ENCODE measurements at places on chromosomes 4 and X.

GRCh38 chr4:125231661-125232060 lies 83.1 kb upstream of the FAT4 start:
- DNase-seq, result no peak

DNA sequence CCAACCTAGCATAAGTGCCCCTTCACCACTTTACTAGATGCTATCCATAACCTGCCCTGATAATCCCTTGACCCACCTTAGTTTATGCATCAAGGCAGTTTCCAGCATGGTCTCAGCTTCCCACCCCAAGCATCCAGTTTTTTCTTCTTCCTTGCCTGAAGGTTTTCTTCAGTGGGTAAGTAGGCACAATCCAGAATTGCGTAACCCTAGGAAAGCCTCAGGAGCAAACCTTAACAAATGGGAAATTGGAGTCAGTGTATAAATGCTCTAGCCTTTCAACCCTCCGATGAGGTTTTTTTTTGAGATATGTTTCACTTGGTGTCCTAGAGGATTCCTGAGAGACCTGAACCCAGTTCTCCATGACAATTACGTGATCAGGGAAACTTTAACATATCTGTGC lies 614.0 kb upstream of the BOD1L1 start:
- DNase-seq, result no peak

GRCh38 chr4:138576684-138577083 lies 334.5 kb upstream of the SLC7A11 start:
- DNase-seq, result no peak

- no peak for DNase-seq
Measured at GRCh38 chrX:74450803-74451449, 29.6 kb downstream of the SLC16A2 start.

GRCh38 chr4:13647031-13647430 lies 19.5 kb upstream of the BOD1L1 start:
- DNase-seq, result no peak

DNA sequence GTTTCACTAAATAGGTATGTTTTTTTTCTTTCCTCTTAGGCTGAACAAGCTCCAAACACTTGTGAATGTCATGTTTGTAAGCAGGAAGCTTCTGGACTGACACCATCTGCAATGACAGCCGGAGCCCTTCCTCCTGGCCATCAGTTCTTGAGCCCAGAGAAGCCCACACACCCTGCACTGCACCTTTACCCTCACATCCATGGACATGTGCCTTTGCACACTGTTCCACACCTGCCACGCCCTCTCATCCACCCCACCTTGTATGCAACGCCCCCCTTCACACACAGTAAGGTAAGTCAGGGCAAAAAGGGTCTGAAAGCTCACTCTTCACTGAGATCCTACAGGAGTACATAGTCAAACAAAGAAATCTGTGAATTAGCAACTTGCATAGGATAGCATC lies 84.1 kb downstream of the TNIP2 start:
- DNase-seq, result no peak

GRCh38 chrX:843306-843705 lies 212.7 kb downstream of the SHOX start:
- DNase-seq, result no peak

GRCh38 chrX:1076871-1077651 lies 135.4 kb downstream of the CRLF2 start:
- DNase-seq, result no peak

DNA sequence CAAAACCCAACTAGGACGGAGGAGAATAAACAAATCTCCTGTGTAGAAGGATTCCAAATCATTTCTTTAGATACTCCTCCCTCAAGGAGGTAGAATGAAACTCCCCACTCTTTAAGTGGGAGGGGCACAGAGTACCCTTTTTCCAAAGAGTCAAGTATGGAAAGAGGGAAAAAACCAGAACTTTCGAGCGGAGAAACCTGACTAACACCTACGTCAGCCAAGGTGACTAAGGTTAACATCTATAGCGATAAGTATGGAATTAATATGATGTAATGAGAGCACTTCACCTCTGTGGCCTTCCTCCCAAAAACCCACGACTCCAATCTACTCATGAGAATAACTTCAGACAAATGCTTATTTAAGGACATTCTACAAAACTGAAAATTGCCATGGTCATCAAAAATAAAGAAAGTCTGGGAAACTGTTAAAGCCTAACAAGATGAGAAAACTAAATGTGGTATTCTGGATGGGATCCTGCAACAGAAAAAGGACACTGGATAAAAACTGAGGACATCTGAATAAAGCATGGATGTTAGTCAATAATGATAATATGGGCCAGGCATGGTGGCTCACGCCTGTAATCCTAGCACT lies 157.0 kb upstream of the MAP3K15 start:
- no peak for DNase-seq

- no peak for DNase-seq
Measured at GRCh38 chr4:3112201-3112600, 37.7 kb downstream of the HTT start.

- DNase-seq, result no peak
Measured at GRCh38 chrX:114842181-114842580, 175.2 kb downstream of the IL13RA2 start.

DNA sequence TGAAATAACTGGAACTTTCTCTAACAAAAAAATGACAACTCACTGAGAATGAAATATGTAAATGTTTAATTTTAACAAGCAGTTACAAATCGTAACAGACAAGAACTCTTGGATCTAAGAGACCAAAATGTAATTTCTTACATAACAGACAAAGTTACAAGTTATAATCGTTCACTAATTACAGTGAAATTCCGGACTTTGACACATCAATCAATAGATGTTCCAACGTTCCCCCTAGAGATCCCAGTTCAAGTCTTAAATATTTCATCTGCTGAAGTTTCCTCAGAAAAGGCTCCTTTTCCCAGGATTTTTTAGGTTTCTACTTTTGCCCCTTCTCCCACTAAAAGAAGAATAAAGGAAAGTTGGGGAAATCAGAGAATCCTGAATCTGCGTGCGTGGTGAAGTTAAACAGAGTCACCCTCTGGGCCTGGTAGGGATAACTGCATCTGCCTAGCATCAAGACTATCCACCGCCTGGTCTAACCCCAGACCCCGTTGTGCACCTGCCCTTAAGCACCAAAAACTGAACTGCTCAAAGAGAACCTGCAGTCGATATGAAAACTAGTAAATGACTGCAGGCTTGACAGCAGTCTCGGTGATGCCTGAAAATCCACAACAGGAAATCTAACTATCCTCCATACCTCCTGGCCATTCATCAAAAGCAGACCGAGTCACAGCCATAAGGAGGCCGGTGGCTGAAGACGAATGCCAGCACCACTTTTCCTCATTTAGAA lies 2.3 kb downstream of the IRF2 start:
- DNase-seq, result no peak

DNA sequence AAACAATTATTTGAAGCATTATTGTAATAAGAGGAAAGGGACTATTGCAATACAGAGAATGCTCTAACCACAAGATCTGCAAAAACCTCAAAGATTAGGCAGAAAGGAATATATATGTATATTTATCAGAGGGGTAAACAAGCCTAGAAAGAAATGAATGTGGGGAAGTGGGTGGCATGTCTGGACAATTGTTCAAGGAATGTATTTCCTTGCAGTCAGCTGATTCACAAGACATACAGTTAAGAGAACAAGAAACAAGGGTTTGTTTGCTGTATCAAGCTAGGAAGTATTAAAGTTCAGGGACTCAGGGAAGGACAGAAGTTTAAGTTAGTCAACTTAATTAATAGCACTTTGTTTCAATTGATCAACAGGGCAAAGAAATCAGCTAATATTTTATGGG lies 514.7 kb downstream of the CENPC start:
- DNase-seq, result no peak

GRCh38 chrX:57951666-57952319 lies 41.5 kb upstream of the ZXDA start:
- no peak for DNase-seq

DNA sequence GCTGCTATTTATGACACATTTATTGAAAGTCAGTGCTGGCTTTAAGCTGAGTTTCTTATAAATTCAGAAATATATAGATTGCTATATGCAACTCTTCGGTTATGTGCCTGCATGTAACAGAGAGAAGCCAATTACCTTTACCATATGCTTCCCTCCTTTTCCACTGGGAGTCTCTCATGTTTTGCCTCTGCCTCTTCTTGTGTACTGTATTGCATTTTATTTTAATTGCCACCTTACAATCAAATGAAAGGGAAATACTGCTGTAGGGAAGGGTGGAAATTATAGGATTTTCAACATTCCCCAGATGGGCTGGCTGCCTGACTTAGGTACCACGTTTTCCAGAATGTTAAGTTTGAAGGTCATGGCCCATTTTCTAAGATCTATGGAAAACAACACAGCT lies 655.4 kb upstream of the SLIT2 start:
- no peak for DNase-seq

DNA sequence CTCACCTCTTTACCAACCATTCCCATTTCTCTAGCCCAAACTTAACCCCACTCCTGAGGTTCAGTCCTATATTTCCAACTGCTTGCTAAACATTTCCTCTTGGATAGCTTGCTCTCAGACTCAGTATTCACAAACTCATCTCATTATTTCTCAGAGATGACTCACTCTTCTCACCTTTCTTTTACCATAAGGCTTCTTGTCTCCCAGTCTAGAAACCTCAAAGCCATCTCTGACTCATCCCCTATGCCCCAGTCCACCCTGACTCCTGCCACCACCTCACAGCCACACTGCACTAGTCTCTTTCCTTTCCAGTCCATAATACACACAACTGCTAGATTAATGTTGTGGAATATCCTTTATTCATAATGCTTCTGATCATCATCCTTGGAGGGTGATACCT lies 4.8 kb downstream of the FRMPD3 start:
- DNase-seq, result no peak

GRCh38 chr4:73499996-73500765 lies 18.6 kb downstream of the AFM start:
- DNase-seq, result no peak

- no peak for DNase-seq
Measured at GRCh38 chr4:78529569-78530209, 21.9 kb upstream of the ANXA3 start.

DNA sequence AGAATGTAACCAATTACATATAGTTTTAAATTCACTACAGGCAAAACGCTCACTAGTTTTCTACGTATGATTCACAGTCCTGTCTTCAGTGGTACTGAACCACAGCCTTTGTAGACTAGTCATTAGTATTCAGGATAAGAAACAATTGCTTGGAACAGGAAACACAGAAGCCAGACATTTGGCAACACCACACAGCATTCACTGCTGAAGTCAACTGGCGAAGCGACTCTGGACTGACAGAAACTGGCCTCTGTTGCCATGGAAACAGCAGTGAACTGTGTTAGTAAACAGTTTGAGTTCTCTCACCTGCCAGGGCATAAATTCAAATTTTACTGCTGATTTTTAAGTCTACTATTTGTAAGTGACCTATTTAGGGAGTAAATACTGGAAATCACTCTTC lies 57.6 kb downstream of the MAPK10 start:
- no peak for DNase-seq

All from stimulated activated CD8-positive, alpha-beta memory T cell treated with anti-CD3 and anti-CD28 coated beads, Interleukin-2, amount 100 ng/mL, for 1 hour (primary cell).